Muscle of arm (tissue), 14 donors: ENCODE measurements at places on chromosomes 6 and 20. TPM values are rescaled to one million over a fixed set of nuclear protein-coding genes. Genes with fewer than 3 reads are reported as not detected.

SLC22A3 gene
- 11.8 TPM for polyA plus RNA-seq

PLG gene
- polyA plus RNA-seq = 2.2 TPM

DACT2 gene
- not detected for polyA plus RNA-seq

SLC2A10 gene
- polyA plus RNA-seq = 15.1 TPM

RPP40 gene
- polyA plus RNA-seq = 14.1 TPM

SPDEF gene
- polyA plus RNA-seq = not detected

SOX18 gene
- polyA plus RNA-seq = 19.3 TPM

IL17F gene
- polyA plus RNA-seq = not detected

RCAN2 gene
- polyA plus RNA-seq = 6.9 TPM

GRCh38 chr6:33929575-33930288 lies 125.9 kb upstream of the MLN start:
- peak; percentile 20 for DNase-seq

DNA sequence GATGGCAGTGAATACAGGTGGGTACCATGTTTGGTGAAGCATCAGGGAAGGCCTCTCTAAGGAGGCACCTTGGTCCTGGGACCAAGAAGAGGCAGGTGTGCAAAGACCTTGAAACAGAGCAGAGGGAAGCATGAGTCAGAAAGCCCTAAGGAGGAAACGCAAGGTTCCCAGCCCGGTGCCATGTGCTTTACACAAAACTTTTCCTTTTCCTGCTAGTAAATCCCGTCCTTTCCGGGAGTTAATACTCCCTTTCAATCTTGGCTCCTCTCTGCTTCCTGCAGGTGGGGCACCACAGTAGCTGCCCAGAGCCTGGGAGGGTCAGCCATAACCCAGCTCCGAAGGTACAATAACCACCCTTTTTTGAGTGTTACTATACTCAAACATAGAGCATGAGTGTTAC lies 19.4 kb upstream of the SLC23A2 start:
- no peak for DNase-seq

- no peak for DNase-seq
Measured at GRCh38 chr6:107244082-107244741, 128.9 kb upstream of the BEND3 start.

DNA sequence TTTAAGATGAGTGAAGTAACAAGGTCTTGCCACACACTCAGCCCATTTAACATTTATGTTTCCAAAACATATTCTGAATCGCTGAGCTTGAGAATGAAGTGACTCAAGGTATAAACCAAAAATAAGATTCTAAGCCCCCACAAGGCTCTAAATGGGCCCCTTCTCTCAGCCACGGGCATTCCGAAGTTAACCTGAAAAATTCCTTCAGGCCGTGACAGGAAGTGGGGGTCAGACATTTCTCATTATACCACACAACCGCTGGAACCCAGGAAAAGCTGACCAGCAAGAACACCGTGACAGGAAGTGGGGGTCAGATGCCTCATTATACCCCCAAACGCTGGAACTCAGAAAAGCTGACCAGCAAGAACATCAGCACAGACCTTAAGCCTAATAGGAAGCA lies 247.9 kb downstream of the ERMARD start:
- DNase-seq = no peak

DNA sequence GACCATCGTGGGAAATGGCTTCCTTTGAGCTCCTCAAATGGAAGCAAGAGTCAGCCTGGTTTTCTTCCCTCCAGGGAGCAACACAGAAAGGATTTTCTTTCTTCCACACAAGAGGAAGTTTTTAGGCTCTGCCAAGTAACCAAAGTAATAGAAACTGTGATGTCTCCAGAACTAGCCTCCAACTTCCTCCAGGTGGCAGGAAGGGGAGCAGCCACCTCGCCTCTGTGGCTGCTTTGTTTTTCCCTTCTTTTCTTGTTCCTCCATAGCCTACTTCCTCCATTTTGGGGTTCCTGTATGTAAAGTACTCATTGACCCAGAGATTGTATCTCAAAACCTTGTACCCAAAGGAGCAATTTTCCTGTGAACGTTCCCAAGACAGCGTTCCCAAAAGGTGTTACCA lies 32.7 kb upstream of the CCR6 start:
- no peak for DNase-seq

GRCh38 chr6:68634726-68635411 lies at the start of gene ADGRB3:
Gene ADGRB3, plus strand, starts transcription at chr6:68635282. Its CDS starts 3,394 bp downstream, at chr6:68638676.
- DNase-seq = peak; percentile 80

DNA sequence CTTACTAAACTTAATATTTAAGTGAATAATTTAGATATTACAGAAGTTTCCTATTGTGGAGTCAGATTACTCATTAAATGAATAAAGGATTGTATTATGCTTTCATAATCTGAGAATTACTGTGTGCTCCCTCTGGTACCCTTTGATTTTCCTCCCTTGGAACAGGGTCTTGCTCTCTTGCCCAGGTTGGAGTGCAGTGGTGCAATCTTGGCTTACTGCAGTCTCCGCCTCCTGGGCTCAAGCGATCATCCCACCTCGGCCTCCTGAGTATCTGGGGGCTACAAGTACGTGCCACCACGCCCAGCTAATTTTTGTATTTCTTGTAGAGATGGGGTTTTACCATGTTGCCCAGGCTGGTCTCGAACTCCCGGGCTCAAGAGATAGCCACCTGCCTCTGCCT lies 9.6 kb downstream of the WTAP start:
- DNase-seq = no peak

DNA sequence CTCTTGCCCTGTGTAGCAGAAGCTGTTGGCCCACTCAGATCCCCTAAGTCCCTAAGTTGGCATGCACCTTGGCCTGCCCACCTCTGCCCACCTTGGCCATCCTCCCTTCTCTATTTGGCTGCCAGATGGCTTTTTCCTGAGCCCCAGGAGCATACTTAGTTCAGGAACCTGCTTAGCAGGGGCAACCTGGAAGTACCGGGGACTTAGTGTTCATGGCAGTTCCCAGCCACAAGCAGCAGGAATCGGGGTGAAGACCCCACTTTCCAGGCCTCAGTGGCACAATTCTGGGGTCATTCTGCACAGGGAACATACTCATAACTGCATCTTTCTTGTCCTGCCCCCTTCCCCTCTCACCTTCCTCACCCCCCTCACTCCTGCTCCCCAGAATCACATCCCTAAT lies 158.0 kb upstream of the PMEPA1 start:
- DNase-seq = no peak

DNA sequence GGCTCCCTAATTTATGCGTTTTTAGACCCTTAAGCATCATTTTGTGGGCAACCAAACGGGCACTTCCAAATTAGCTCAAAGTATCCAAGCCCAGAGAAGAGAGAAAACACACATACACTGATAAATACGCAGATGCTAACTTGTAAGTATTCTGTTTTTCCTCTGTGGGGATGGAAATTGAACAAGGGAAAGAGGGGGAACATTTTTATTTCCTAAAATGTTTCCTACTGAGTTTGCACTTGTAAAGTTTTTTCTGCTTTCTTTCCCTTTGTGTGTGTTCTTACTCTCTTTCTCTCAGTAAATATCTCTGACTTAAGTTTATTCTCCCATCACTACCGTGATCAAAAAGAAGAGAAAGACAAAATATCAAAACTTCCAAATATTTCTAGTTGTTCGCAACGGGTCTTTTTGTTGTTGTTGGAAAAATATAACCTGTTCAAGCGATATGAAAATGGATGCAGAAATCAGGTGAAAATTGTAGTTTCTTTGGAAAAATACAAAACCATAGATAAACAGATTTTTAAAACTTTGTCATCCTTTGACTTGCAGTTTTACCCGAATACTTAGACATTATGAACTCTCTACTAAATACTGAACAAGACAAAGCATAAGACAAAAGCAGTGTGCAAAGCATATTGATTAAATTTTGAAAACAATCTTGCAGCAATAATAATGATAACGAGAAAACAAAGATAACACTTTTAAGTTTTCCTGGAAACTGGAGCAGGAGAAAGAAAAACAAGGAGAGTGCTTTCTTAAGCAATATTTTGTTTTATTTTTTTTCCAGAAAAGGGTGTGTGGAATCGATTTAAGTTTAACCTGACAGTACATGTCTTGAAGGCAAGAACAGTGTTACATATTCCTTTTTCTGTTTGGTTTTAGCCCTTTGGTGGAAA lies 1.0 kb upstream of the NKX2-4 start:
- DNase-seq = peak; percentile 18

- no peak for DNase-seq
Measured at GRCh38 chr6:150745896-150746295, 119.6 kb upstream of the MTHFD1L start.

- DNase-seq = no peak
Measured at GRCh38 chr6:16602035-16602434, 159.2 kb downstream of the ATXN1 start.

DNA sequence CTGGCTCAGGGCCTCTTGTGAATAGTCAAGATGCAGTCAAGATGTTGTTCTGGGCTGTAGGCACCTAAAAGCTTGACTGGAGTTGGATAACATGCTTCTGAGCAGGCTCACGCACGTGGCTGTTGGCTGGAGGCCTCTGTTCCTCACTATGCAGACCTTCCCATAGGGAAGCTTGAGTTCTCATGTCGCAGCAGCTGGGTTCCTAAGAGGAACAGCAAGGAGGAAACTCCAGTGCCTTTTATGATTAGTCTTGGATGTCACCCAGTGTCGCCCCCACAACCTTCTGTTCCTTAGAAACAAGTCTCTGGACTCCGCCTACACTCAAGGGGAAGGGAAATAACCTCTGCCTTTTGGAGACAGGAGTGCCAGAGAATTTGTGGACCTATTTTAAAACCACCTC lies 210.7 kb downstream of the BCAS1 start:
- DNase-seq = peak; percentile 87

- DNase-seq = no peak
Measured at GRCh38 chr6:604579-604978, 52.3 kb downstream of the HUS1B start.

GRCh38 chr6:30154709-30155519 lies 6.1 kb downstream of the TRIM10 start:
- DNase-seq = no peak

GRCh38 chr6:144330017-144330987 lies 45.2 kb downstream of the UTRN start:
- no peak for DNase-seq

DNA sequence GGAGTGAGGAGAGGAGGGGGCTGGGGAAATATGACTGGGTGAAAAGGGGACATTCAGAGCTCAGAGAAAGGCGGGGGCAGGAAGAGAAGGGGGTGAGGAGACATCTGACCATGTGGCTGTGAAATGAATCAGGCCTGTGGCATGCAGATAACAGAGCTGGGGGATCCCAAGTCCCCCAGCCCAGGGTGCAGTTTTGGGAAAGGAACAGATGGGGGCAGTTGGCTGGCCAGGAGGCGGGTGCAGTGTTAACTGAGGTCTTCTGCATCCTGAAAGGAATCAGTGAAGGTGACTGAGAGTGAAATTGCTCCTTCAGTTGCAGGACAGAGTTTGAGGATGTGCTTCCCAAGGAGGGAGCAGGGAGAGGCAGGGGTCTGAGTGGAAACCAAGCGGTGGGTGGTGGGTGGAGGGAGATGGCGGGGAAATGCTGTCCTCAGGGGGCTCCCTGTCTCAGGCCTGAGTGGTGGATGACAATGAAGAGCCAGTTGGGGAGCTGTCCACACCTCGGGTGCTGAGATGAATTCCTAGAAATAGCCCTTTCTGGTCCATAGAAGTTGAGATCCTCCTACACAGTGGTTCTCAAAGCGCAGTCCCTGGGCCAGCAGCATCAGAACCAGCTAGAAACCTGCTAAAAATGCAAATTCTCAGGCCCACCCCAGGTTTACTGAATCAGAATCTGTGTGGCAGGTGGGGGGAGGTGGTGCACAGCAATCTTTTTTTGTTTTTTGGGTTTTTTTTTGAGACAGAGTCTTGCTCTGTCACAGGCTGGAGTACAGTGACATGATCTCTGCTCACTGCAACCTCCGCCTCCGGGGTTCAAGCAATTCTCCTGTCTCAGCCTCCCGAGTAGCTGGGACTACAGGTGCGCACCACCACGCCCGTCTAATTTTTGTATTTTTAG lies 26.0 kb upstream of the CCDC167 start:
- no peak for DNase-seq

DNA sequence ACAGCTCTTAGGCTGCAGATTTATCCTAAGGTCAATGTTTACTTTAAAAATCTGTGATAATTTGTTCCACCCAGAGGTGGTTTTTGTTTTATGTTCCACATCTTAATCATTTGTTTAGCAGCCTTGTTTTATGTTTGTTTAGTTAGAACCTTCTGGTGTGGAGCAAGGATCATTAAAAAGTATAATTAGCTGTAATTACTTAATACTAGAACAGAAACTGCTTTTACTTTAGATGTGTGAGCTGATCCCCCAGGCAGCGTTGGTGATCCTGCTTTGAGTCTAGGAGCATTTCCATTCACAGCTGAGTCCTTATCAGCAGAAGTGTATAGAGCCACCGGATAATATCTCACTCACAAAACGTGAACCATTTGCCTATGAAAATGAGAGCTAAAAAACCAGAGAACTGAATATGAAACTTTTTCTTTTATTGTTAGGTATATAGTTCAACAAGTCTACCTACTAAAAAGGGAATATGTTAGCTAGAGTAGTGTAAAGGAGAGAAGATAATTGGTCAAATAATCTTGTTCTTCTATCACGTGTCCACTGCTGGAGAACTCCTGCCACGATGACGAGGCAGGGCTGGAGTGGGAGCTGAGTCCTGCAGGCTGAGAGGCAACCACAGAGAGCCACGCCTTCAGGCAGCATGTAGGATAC lies 78.5 kb downstream of the TRMT11 start:
- no peak for DNase-seq

DNA sequence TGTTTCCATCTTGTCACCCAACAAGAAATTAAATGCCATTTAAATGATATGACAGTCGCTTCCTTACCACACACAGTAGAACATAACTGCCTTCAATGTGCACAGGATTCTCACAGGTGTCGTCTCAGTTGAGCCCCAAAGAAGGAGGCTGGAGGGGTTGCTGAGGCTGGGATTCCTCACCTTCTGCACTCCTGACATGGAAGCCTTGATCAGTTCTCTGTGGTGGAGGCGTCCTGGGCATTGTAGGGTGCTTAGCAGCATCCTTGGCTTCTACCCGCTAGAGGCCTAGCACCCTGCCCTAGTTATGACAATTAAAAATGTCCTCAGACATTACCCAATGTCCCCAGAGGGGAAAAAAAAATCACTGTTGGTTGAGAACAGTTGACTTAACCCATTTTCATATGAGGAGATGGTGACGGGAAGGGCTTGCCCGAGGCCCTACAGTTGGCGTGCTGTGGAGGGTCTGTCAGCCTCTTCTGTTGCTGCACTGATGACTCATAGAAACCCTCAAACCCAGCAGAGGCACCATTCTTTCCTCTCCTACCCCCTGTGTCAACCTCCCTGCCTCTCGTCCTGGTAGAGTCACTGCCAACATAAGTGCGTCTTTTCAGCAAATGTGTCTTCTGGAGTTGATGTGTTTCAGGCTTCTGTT lies 19.3 kb upstream of the ZNF831 start:
- no peak for DNase-seq

- no peak for DNase-seq
Measured at GRCh38 chr6:42571611-42572342, 7.9 kb downstream of the UBR2 start.

- DNase-seq = no peak
Measured at GRCh38 chr6:150813993-150814359, 51.5 kb upstream of the MTHFD1L start.

GRCh38 chr6:18795726-18796125 lies 408.6 kb downstream of the RNF144B start:
- no peak for DNase-seq

GRCh38 chr20:49824206-49824605 lies 11.6 kb downstream of the SLC9A8 start:
- DNase-seq = no peak

GRCh38 chr6:33961691-33962090 lies 157.9 kb upstream of the MLN start:
- DNase-seq = no peak

- no peak for DNase-seq
Measured at GRCh38 chr6:38281126-38281525, 358.6 kb downstream of the BTBD9 start.

GRCh38 chr6:37005827-37006567 lies 542 bp downstream of the FGD2 start:
- no peak for DNase-seq

GRCh38 chr6:4381381-4381780 lies 246.0 kb upstream of the ECI2 start:
- no peak for DNase-seq
